ENCODE measurements at places on chromosomes 7 and 10.

DNA sequence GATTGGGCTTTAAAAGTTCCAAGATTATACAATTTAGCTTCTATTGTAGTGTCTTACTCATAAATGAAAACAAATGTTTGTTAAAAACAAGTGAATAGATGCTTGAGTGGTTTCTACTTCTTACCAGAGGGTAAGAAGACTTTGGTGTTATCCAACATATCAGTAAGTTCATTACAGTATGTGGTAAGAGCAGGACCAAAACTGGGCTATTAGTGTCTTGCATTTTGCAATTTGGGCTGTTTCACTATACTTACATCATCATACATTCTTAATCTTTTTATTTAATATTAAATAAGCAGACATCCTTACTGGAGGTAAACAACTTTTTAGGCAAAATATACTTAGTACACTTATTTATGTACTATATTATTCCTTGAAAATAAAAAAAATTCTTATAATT lies 248.4 kb upstream of the HGF start:
- DNase-seq, result no peak

- DNase-seq, result no peak
These were observed 86.6 kb downstream of the FRMD4A start for GRCh38 chr10:14244147-14244546.

DNA sequence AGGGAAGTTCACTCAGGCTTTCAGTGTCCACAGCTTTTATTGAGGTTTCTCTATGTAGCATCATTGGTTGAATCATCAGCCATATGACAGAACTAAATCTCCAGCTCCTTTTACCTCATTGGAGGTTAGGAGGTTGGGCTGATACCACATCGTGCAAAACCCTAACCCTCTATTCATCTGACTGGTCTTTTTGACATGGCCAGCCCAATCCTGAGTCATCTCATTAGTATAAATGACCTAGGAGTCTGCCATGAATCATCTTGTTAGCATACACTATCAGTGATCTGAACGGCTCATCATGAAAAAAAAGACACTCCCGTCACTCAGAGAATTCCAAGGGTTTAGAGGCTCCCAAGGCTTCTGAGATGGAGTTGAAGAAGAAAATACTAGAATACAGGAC lies 669.8 kb upstream of the POT1 start:
- no peak for DNase-seq

- DNase-seq, result no peak
These were observed 24.2 kb upstream of the PCBD1 start for GRCh38 chr10:70912556-70912955.

DNA sequence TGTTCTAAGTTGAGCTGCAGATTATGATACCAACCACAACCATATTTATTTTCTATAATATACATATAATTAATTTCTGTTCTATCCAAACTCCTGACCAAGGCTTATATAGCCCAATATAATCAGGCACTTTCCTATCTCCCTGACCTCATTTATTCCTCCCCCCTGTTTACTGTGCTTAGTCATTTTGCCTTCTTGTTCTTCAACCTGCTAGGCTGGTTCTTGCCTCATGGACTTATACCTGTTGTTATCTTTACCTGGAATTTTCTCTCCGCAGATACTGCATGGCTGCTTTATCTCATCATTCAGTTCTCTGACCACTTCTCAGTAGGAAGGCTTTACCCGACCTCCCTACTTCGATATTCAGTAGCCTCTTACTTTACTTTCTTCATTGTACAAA lies 24.9 kb upstream of the FAM3C start:
- no peak for DNase-seq

DNA sequence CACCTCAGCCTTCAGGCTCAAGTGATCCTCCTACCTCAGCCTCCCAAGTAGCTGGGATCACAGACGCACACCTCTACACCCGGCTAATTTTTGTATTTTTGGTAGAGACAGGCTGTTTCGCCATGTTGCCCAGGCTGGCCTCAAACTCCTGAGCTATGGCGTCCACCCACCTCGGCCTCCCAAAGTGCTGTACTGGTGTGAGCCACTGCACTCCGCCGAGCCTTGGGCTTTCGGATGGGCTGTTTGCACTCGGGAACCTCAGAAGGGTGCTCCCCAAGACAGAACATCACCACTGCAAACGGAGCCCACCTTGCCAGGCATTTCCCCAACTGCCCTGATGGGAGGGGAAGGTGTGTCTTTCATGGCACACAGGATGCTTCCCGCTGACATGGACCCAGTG lies 27.3 kb downstream of the TMEM120A start:
- DNase-seq, result no peak

DNA sequence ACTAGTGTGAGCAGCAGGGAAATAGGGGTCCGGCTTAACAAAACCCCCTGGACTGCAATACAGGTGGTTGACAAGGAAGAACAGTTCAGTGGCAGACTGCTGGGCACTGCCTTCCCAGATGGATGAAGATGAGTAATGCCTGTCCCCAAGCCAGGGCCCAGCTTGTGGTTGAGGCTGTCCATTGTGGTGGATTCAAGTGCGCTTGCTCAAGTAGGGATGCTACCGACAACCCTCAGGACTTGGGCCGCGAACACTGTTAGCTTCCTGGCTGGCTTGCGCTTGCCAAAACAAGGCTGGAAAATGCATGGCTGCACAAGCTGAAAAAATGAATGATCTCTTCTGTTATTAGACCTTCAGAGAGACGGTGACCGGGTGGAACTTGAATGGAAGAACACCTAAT lies 116.1 kb upstream of the ACBD5 start:
- DNase-seq, result no peak

GRCh38 chr7:73918926-73919693 lies 58.2 kb downstream of the TMEM270 start:
- no peak for DNase-seq

GRCh38 chr10:70571636-70572439 lies 30.7 kb downstream of the PRF1 start:
- DNase-seq, result no peak

DNA sequence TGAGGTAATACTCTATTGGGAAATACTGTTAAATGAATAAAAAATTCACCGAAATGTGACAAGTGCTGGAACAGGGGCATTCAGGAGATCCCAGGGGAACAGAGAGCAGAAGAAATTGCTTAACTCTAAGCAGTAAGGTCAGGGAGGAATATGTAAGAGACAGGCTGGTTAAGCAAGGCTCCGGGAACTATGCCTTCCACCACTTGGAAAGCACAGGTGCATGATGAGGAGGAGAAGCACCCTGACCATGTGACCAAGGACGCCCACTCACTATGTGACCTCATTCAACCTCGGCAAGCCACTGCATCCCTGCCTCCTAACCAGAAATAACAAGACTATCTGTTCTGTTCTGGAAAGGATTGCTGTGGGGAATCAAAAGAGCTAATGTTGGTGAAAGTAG lies 218.4 kb downstream of the ELMO1 start:
- DNase-seq, result peak; percentile 11

GRCh38 chr7:112065758-112066157 lies 140.4 kb downstream of the DOCK4 start:
- no peak for DNase-seq

DNA sequence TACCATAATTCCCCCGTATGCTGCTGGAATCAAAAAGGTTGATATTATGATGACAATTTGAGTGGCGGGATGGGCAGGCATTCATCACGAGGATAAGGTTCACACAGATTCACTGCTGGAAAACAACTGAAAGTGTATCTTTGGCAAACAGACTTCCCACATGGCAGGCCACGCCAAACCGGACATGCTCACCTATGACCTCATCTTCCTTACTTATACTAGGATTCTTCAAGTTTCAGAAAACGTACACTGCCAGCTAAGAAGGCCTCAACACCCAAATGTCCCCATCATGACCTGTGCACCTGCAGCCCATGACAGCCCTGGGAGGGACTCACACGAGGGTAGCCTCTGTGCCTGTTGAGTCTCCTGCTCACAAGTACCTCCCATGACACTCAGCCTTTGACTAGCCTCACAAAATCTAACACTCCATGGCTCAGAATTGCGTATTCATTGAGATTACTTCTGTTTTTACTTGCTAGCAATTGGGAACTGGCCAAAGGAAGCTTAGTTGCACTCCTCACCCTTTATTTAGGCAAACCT lies 259.0 kb upstream of the GHITM start:
- no peak for DNase-seq

GRCh38 chr7:28116041-28116440 lies 64.6 kb downstream of the JAZF1 start:
- no peak for DNase-seq

DNA sequence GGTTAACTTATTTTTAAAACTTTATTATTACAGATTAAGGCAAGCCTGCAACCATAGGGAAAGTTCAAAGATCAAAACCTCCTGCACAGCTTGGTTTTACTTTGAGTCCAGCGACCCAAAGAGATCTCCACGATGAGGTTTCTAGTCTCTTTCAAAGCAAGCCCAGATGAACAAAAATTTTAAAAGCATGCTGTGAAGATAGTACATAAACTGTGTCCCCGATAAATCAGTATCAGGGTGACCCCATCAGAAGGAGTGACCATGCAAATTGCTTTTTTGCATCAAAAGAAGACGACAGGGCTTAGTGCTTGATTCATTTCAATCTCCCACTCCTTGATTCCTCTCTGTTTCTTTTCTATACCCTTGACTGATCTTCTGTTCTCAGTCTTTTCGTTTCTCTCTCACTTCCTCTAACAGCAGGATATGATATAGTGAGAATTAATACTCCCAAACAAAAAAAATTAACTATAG lies 16.0 kb upstream of the DNTT start:
- DNase-seq, result no peak

- DNase-seq, result no peak
These were observed 120.3 kb upstream of the CELF2 start for GRCh38 chr10:10897400-10897799.

GRCh38 chr10:133529576-133529946 lies 2.4 kb downstream of the CYP2E1 start:
- no peak for DNase-seq

GRCh38 chr10:43390759-43391158 lies 18.2 kb downstream of the HNRNPF start:
- DNase-seq, result peak; percentile 29

GRCh38 chr10:70492786-70493659 lies 14.5 kb downstream of the PALD1 start:
- DNase-seq, result no peak

- DNase-seq, result no peak
These were observed 319.3 kb upstream of the GHITM start for GRCh38 chr10:83820033-83820432.

GRCh38 chr10:122331615-122332446 lies 42.7 kb upstream of the PLEKHA1 start:
- no peak for DNase-seq

DNA sequence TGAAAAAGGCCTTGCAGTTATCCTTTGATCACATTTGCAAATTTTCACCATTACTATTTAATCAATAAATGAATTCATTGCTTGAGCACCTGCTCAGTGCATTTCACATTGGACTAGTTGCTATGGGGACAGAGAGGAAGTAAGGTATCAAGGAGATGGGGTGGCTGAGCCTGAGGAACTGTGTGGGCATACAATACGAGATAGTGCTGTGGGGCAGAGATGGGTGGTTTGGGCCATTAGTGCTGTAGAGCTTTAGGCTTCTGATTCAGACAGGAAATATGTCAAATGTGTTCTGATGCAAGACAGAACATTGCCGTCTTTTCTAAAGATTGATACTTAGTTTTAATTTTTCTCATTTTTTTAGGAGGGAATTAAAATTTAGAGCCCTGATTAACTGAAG lies 13.2 kb downstream of the ITGB8 start:
- no peak for DNase-seq

DNA sequence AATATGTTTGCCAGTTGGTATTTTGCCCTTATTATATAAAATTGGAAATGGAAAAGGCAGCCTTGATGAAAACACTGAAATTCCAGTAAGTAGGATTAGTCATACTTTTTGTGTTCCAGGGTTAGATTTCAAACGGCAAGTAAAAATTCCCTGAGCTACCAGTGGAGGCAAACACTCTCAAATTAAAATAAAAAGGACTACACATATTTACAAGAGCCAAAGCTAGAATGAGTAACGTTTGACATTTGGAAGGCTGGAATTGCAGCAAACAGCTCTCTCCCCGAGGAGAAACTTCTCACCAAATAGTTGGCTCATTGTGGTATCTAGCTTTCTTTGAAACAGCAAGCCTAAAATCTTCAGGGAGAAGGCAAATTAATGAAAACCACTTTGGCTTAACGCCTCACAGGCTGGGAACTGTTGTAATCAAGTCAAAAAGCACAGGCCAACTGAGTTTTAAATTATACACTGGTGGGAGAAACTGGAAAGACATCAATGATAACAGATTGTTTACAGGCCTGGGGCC lies 288.4 kb downstream of the SNX13 start:
- DNase-seq, result no peak

DNA sequence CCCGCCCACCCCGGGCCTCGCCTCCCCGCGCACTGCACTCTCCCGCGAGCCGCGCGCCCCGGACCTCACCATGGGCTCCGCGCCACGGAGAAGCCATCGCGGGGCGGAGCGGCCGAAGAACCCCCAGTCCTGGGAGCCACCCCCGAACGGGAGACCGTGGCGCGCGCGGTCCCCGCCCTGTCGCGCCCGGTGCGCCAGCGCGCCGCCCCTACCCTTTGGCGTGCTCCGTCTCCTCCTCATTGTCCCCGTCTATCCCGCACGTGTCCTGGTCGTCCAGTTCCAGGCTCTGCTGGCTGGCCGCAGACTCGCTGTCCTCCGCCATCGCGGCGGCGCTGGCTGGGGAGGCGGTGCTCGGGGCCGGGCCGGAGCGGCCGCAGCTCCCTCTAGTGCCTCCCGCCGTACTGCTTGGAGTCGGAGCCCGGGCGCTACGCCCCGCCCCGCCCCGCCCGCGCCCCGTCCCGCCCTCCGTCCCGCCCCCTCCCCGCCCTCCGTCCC lies at the start of gene NMT2:
NMT2 (minus strand) TSS at position 403 of the 495 bp plus-strand sequence; CDS start at position 322, 81 bp downstream.
- peak; percentile 81 for DNase-seq

GRCh38 chr7:94471604-94472003 lies 38.0 kb upstream of the CASD1 start:
- no peak for DNase-seq

GRCh38 chr10:15897287-15897686 lies 37.0 kb upstream of the MINDY3 start:
- DNase-seq, result no peak

DNA sequence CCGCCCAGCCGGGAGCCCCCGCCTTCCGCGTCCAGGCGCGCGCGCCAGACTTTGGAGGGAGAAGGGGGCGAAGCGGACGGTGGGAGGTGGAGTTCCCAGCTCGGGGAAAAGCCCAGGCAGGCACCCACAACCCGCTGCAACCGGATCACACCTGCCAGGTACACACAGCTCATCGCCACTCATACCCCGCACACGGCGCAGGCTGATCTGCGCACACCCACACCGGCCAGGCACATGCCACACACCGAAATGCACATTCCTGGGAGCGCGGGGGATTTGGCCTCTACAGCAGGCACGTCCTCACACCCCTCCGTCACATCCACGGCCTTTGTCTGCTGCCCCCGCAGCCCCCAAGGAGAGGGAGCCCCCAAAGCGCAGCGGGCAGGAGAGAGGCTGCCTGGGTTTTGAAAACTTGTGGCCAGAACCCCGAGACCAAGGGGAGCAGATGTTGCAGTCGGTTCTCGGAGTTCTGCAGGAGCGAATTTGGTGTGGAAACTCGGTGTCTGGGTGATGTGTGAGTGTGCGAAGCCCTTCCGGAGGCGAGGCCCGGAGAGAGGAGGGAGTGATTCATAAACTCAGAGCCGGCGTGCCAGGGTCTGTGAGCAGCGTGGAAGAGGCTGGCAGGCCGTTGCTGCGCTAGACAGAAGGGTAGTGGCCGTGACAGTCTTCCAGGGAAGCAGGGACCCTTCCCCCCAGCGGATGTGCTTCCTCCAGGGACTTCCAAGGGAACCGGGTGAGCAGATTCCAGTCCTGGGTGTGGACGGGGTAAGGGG lies 734 bp downstream of the CHST3 start:
- peak; percentile 32 for DNase-seq
